Right lung (tissue), 10 donors: ENCODE measurements at places on chromosomes 7 and 10. TPM values are rescaled to one million over a fixed set of nuclear protein-coding genes. Genes with fewer than 3 reads are reported as not detected.

The TMEM26 gene
- polyA plus RNA-seq: 6.2 TPM

The SLC12A9 gene
- polyA plus RNA-seq: 32.0 TPM

DNA sequence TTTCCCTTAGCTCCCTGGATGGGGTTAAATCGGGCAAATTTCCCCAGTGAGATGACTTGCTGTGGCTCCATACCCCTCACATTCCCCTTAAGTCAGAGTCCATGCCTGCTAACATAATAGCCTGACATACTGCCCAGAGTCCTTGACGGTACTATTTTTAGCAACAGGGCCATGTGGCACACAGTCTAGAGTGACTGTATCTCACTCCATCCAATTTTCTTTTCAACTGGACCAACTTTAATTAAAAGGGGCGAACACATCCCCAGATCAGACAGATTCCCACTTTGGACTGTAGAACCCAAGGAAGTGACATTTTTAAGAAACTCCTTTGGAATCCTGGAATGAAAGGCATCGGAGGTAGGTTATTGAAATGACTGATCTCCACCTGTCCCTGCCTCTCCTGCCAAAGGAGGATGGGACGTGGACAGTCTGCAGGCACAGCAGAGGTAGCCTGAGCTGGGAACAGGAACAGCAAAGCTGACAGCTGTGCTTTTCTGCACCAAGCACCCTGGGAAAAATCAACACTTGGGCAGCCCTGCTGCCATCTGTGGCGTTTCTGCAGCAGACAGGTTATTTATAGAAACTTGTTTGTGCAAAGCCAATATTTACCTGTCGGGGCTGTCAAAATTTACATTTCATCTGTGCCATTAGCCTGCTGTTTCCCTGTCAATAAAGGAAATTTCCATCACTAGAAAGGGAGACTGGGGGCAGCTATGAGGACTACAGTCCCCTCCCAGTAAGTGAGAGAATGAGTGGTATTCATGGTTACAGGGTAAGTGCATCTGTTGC lies 221.5 kb upstream of the AOAH start:
- DNase-seq: no peak

The CYP2E1 gene
- 1.6 TPM for polyA plus RNA-seq
